ENCODE measurements at places on chromosomes 5 and 9.

DNA sequence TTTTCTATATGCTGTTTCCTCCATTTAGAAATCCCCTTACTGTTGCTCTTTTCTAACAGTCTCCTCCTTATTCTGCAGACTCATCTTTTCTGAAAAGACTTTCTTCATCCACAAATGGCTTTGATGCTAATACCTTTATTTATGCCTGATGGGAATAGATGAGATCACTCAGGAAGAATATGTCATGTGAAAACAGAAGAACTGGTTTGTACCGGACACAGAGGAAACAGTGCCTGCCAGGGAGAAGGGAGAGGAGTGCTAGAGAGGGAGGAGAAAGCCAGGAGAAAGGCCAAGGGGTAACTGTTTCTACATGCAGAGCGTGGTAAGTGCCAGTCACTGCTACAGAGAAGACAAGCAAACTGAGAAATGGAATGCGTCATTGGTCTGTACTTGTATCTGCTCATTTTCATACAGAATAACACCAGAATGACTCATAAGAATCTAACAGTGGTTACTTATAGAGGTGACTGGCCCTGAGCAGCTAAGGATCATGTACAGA, 45.9 kb upstream of the PJA2 start:
- DNase-seq, result peak; percentile 86

- no peak for DNase-seq
Measured at GRCh38 chr9:91814753-91815152, 135.3 kb downstream of the ROR2 start.

GRCh38 chr5:166004006-166004405, 2287.4 kb upstream of the WWC1 start:
- no peak for DNase-seq

DNA sequence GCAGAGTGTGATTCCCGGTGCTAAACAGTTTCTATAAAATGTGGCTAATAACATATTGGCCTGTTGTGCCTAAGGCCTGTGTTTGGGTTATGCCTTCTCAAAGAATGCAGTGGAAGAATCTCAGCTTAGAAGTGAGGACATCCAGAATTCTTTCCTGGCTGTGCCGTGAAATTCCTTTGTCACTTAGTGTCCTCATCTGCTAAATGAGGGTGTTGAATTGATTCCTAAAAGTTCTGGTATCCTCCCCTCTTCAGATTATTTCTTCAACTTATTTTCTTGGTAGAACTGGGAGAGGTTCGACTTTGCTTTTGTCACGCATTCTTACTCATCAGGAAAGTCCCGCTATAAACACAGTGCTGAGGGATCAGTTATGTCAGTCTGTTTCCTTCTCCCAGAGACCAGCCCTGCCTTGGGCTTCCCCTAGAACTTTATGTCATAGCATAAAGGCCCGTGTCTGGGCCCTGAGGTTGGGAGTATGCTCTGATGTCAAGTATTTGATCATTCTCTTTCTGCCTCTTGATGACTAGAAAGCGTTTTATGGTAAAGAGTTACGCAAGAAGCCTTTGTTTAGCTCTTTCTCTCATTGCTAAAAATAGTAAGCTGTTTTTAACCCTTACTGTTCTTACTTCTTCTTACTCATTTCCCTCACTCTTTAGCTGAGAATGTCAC, 29.5 kb downstream of the MTAP start:
- DNase-seq, result peak; percentile 77

DNA sequence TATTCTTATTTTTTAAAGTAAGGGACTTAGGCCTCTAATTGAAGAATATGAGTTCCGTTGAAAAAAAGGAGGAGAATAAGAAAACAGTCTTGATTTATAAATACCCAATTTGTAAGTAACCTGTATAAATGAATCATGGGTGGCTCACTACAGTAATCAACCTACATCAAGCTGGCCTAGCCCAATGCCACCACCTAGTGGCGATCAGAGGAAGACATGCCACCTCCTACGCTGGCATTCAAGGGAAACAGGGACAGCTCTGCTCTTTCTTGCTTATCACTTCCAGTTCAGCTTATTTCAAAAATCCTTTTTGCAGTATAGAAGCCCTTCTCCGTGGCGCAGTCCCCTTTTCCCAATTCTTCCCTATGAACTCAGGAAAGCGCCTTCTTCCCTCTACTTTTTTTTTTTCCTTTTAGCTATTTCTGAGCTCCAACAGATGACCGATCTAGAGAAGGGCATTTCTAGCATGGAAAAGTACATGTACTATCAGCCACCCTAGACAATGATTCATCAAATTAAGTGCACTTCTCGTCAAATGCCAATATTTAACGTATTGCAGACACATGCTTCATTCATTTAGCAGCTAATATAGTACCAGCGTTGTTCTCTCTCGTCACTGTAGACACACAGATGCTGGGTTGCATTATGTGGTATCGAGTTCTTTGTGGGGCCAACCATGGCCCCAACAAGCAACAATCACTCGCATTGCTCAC, 28.3 kb downstream of the PTPN3 start:
- DNase-seq, result peak; percentile 72

- no peak for DNase-seq
Measured at GRCh38 chr5:115072266-115073064, 97.2 kb downstream of the TRIM36 start.

DNA sequence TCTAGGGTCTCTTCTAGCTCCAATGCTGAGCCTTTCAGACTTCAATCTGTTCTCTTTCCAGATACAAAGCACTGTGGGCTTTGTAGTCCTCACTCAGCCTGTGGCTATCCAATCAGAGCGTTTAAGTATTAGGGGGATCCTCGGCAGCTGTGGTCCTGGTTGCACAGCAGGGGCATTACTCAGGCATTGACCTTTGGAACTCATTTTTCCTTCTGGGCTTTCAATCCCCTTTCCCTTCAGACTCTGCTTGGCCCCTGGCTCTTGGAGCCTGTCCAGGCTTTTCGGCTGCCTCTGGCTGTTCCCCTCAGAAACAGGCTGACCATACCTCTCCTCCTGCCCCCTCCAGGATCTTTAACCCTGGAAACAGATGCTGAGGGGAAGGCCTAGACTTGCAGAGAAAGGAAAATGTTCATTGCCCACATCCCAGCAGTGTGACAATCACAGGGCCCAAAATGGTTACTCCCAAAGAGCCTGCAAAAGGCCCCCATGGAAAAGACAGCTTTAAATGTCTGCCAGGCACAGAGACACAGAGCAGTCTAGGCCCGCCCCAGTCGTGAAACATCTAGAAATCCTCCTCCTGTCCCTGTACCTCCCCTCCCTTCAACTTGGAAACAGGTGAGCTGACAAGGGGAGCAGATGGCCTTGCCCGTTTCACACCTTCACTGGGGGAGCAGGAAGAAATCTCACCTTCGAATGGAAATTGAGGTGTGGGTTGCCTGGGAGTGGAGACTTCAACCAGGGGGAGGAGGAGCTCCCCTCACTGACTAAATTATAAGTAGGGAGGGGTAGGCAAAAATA, 13.7 kb downstream of the C1QTNF2 start:
- DNase-seq, result no peak

GRCh38 chr5:94028001-94028400, 286.6 kb upstream of the POU5F2 start:
- DNase-seq, result no peak

- DNase-seq, result no peak
Measured at GRCh38 chr9:131008086-131008485, 888 bp upstream of the LAMC3 start.

GRCh38 chr9:131253891-131254491, 22.3 kb downstream of the FAM78A start:
- peak; percentile 59 for DNase-seq

DNA sequence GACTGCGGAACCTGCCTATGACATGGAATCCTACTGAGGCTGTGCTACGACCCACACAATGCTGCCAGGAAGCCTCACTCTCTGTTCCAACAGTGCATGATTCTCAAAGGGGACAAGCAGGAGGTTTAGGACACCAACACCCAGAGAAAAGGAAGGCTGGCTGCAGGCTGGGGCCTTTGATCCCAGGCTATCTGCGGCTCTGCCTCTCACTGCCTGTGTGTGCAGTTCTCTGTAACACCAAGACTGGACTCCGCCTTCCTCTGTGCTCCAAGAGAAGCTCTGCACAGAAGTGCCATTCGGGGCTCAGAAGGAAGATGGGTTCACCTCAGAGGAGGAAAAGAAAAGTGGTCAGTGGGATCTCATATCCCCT, 20.5 kb downstream of the ANKH start:
- no peak for DNase-seq

DNA sequence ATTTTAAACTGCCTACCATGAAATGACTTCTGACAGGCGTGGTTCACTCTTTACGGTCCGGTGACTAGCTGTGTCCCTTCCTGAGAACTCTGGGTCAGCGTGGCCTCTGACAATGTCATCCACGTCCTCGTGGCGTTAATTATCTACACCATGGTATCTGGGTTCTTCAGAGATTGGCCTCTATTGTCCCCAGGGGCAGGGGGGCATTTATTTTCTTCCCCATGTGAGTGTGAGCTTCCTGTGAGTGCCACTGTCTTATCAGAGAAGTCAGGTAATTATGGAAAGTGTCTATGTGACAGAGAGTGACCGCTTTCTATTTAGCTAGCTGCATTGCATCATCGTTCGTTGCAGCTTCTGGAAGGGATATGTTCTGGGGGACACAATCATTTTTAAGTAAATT, 77.2 kb downstream of the FBXL7 start:
- DNase-seq, result no peak

DNA sequence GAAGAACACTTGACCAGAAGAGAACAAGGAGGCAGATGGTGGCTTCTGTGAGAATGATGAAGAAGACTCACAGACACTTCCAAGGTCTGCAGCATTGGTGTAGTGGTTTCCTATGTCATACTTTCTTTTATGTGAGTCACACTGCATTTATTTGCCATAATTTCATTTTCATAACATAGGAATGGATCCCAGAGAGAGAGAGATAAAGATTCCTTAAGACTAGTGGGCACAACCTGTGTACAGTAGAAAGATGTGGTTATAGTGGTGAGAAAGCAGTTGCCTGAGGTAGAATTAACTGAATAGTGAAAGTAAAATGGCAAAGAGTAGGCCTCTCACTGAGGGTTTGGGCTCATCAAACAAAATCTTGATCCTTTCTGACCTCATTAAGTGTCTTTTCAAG, 7.6 kb upstream of the CCDC152 start:
- DNase-seq, result peak; percentile 15

DNA sequence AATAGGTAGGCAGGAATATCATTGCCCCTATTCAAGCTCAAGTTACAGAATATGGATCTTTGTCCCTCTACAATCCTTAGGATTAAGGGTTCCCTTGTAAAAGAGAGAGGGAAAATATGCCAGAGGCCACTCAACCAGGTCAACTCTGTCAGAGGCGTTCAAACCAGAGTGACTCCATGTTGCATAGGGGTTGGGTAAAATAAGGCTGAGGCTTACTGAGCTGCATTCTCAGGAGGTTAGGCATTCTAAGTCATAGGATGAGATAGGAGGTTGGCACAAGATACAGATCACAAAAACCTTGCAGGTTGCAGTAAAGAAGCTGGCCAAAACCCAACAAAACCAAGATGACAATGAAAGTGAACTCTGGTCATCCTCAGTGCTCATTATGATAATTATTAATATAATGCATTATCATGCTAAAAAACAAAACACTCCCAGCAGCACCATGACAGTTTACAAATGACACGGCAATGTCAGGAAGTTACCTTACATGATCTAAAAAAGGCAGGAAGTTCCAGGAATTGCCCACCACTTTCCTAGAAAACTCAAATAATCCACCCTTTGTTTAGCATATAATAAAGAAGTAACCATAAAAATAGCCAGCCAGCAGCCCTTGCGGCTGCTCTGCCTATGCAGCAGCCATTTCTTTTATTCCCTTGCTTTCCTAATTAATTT, 64.8 kb downstream of the ERP44 start:
- DNase-seq, result no peak

GRCh38 chr9:101472891-101473290, 37.3 kb upstream of the ALDOB start:
- DNase-seq, result no peak

GRCh38 chr5:1324719-1325190, 20.1 kb downstream of the CLPTM1L start:
- DNase-seq, result no peak

- peak; percentile 9 for DNase-seq
Measured at GRCh38 chr9:34929506-34930102, 28.5 kb upstream of the PHF24 start.

DNA sequence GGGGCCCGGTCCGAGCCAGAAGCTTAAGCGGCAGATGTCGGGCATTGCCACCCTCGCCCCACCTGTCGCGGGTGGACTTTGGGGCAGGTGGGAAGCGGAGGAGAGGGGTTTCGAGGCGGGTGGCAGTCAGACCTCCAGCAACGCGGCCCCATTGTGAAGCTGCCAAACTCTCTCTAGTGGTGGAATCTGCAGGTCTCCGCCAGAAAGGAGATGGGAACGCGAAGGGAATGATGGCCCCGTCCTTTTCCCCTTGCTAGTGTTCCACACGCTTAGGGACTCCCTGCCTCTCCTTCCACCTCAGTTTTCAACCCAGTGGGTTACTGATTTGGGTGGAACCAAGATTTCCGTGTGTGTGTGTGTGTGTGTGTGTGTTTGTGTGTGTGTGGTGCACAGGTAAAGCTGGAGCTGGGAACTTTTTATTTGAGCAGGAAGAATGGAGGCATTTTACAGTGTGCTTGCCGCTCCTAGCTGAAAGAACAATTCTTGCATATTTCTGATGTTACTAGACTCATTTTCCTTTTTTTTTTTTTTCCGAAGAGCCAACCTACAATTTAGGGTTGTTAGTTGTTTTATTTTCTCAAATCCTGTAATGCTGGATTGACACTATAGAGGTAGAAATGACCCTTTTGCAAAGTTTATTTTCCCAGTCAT, 1.3 kb downstream of the MACIR start:
- peak; percentile 28 for DNase-seq

GRCh38 chr9:134187110-134187531, 22.8 kb upstream of the RNU6ATAC start:
- no peak for DNase-seq

DNA sequence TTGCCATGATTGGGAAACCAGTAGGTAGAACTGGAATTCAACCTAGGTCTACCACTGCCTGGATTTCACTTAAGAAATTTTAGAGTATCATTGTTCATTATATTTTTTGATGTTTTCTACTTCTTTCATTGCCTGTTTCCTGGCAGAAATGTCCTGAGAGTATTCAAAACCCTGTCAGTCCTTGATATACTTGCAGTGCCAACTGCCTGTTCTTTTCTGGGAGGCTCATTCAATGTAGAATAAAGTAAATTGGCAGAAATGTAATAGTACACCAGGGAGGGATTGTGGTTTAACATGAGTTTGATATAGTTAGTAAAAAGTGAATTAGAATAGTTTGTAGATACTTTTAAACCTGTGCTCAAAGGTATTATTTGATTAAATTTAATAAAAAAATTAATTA, 286.3 kb downstream of the FBXL7 start:
- no peak for DNase-seq

All from fibroblast of skin of scalp (primary cell).